Stomach (tissue), 19 donors: ENCODE measurements at places on chromosomes 5 and 9. TPM values are rescaled to one million over a fixed set of nuclear protein-coding genes. Genes with fewer than 3 reads are reported as not detected.

The NR6A1 gene
- 3.1 TPM for total RNA-seq

The NUTM2G gene
- total RNA-seq, result not detected

- H3K4me1 ChIP-seq, result no peaks in the 10 kb centered on the region
- H3K36me3 ChIP-seq, result no peaks in the 10 kb centered on the region
- H3K27me3 ChIP-seq, result no peaks in the 10 kb centered on the region
Measured at GRCh38 chr5:114266374-114266773, 95.5 kb upstream of the KCNN2 start.

DNA sequence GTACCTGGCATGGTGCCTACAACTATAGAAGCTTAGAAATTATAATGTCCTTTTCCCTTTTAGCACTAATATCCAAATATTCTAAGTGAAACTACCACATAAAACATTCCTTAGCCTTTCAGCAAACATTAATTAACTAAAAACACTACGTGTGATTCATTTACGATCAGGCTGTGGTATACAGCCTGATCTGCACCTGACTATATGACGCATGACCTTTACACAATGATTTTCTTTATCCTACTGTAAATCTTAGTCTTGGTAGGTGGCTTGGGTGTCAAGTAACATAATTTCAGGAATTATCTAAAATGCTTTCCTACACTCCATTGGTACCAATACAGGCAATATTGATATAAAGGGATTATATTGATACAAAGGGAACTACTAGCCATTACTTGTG lies 686.7 kb downstream of the DTWD2 start:
- H3K4me3 ChIP-seq, result no peak overlapping the region
- no peak for DNase-seq
- no peaks in the 10 kb centered on the region for H3K27me3 ChIP-seq
- H3K27ac ChIP-seq, result no peak overlapping the region

DNA sequence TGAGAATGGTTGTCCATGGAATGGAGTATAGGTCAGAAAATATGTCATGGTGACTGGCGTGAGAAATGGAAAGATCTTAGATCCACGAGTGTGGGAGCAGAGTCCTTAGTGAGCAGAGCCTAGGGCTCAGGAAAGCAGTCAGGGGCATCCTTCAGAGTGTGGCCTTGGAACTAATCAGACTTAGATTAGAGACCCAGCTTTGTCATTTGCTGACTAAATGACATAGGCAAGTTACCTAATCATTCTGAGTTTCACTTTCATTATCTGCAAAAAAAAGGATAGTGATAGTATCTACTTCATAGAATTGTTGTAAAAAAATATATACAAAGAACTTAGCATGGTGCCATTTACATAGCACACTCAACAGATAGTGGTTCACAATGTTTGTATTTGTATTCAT lies 24.3 kb upstream of the SLIT3 start:
- H3K4me3 ChIP-seq, result no peak overlapping the region
- DNase-seq, result no peak
- H3K27ac ChIP-seq, result no peak overlapping the region
- H3K36me3 ChIP-seq, result no peaks in the 10 kb centered on the region
- H3K27me3 ChIP-seq, result no peaks in the 10 kb centered on the region

- peak; percentile 9 for DNase-seq
- no peaks in the 10 kb centered on the region for H3K27me3 ChIP-seq
- H3K4me1 ChIP-seq, result peaks cover 4% of the 10 kb centered on the region
- H3K36me3 ChIP-seq, result no peaks in the 10 kb centered on the region
- H3K4me3 ChIP-seq, result no peak overlapping the region
Measured at GRCh38 chr5:133129289-133129688, 77.5 kb downstream of the HSPA4 start.

- no peak overlapping the region for H3K4me3 ChIP-seq
- H3K4me1 ChIP-seq, result no peaks in the 10 kb centered on the region
- DNase-seq, result no peak
- H3K27me3 ChIP-seq, result peaks cover 50% of the 10 kb centered on the region
Measured at GRCh38 chr5:2276101-2276500, 393.4 kb upstream of the IRX4 start.

The SPINK7 gene
- total RNA-seq, result not detected

The MYOZ3 gene
- total RNA-seq, result not detected

The TIMD4 gene
- total RNA-seq, result 3.7 TPM

DNA sequence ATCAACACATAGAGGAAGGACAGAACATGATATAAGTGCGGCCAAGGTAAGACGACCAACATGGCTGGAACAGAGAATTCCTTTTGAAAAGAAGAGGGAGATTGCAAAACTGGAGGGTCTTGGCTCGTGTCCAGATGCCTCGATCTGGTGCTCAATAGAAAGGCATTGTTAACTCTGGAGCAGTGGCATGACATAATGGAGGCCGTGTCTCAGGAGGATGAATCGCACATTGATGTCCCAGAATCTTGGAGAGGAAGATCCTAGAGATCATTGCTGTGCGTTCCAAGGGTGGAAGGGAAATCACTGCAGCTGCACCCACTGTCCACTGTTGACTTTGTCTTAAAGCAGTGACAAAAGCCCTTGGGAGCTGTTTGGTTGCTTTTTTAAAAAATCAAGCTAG lies 30.9 kb downstream of the GRAMD2B start:
- H3K4me1 ChIP-seq, result no peaks in the 10 kb centered on the region
- no peak overlapping the region for H3K27ac ChIP-seq
- no peak for DNase-seq
- no peaks in the 10 kb centered on the region for H3K27me3 ChIP-seq

GRCh38 chr5:95284572-95285408 lies at the start of gene MCTP1:
Gene MCTP1, minus strand, starts transcription at chr5:95285094.
- H3K4me1 ChIP-seq, result peaks cover 23% of the 10 kb centered on the region
- peak; percentile 32 for DNase-seq
- H3K4me3 ChIP-seq, result peak within 1 kb of the TSS; percentile 64
- no peak within 1 kb of the TSS for H3K27ac ChIP-seq
- peaks cover 60% of the 10 kb centered on the region for H3K27me3 ChIP-seq

GRCh38 chr9:94928691-94929368 lies 202.3 kb downstream of the AOPEP start:
- H3K27me3 ChIP-seq, result no peaks in the 10 kb centered on the region
- no peak for DNase-seq
- H3K4me3 ChIP-seq, result no peak overlapping the region
- H3K27ac ChIP-seq, result no peak overlapping the region

DNA sequence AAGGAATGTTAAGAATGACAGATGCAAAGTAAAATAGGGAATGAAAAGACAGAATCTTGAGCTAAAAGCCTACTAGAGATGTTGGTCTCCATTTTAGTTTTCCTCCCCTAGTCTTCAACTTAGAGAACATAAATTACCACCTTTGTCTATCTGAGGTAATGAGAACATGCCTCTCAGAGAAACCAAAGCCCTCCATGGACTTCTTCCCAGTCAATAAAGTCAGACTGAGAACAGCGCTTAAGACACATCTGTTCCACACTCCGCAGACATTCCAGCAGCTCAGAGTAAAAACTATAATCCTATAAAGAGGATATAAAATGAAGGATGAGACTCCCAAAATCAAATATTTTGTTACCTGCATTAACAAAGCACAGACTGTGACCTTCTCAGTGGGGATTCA lies 79.2 kb downstream of the DPYSL3 start:
- no peaks in the 10 kb centered on the region for H3K27me3 ChIP-seq
- H3K36me3 ChIP-seq, result no peaks in the 10 kb centered on the region
- DNase-seq, result no peak
- no peak overlapping the region for H3K27ac ChIP-seq
- H3K4me3 ChIP-seq, result no peak overlapping the region
- H3K4me1 ChIP-seq, result peaks cover 48% of the 10 kb centered on the region

The GLRA1 gene
- not detected for total RNA-seq

DNA sequence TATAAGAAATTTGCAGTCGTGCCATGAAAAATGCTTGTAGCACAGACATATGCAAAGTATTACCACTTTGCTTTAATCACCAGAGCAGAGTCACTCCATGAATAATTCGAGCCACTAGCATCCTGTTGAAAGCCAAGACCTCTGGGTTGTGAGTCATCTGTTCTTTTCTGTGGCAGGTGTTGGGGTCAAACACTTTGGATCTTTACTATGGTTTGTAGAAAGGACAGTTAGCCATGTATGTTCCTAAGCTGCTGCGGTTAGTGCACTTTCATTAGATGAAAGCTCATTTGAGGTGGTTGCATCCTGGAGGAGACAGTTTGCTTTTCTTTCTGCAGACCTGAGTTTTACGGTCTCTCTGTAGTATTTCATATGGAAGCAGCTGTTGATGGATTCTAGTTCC lies 223.7 kb downstream of the DMRT2 start:
- no peak for DNase-seq
- H3K27ac ChIP-seq, result no peak overlapping the region

DNA sequence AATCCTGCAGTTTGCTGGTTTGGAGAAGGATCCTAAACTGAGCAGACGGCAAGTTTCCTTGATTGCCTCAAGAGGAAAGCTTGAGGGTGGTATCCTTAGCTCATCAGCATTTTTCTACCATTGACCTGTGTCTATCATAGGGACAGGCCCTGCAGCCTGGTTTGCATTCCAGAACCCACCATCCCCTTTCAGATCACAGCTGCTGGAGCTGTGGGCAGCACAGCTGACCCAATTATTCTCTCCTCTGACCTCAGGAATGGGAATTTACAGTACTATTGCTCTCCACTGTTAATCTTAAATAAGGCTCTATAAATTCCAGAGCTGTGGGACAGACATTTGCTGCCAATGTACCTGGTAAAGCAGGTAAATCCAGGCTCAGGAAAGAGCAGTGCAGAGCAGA lies 163.0 kb downstream of the SPOCK1 start:
- H3K4me3 ChIP-seq, result no peak overlapping the region
- H3K27me3 ChIP-seq, result no peaks in the 10 kb centered on the region
- H3K4me1 ChIP-seq, result no peaks in the 10 kb centered on the region
- no peak for DNase-seq

DNA sequence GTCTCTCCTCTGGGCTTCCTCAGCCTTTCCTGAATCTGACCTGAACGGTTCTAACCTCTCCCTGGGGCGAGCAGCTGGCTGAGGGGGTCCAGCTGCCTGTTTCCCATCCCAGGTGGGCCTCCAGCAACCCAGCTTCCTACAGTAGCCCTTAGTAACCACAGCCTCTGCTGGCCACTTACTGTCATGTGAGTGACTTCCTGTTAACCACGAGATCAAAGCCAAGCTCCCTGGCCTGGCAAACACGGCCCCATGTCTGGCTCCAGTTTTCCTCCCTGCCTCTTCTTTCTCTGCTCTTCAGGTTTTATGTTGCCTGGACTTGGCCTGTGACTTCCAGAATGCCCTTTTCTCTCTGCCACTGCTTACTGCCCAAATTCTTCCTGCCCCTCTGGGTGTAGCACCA lies 47.2 kb upstream of the DAB2IP start:
- no peak overlapping the region for H3K4me3 ChIP-seq
- no peak overlapping the region for H3K27ac ChIP-seq
- peaks cover 9% of the 10 kb centered on the region for H3K27me3 ChIP-seq
- no peaks in the 10 kb centered on the region for H3K36me3 ChIP-seq
- DNase-seq, result peak; percentile 60

The PCAT7 gene
- total RNA-seq, result 1.8 TPM

DNA sequence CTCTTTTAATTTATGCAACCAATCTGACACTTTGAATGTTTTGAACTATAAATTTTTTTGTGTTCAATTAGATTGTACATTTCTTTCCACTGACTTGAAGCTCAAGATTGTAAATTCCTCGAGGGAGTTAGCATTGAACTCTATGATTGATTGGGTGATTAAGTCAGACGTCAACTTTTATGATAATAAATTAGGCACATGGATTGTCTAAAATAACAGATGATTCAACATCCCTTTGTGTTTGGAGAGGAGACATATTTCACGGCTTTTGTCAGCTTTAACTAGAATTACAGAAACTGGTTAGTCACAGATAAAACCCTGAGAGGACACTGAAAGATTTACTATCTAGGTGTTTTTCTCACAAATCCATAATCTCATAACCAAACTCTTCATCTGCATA lies 32.7 kb upstream of the TXNDC8 start:
- no peaks in the 10 kb centered on the region for H3K36me3 ChIP-seq
- DNase-seq, result no peak
- H3K27me3 ChIP-seq, result no peaks in the 10 kb centered on the region
- no peak overlapping the region for H3K27ac ChIP-seq
- no peak overlapping the region for H3K4me3 ChIP-seq
- no peaks in the 10 kb centered on the region for H3K4me1 ChIP-seq

The MRPS30 gene
- total RNA-seq, result 91.5 TPM

DNA sequence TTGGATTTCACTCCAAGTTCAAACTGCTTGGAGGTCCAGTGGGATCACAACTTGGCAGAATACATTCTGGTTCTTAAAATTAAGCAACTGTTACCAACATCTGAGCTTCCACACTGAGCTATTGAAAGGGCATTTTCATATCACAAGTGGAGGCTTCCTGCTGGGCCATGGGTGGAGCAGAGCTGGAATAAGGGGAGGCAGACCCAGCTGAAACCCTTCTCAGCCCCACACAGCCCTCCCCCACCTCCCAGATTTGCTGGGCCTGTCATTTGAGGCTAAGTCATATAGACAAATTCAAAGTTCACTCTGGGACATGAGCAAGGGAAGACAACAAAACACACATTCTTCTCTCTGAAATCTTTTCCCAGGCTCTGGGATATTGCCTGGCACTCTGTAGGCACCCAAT lies 79.9 kb downstream of the ACTL7B start:
- peak; percentile 60 for DNase-seq
- no peaks in the 10 kb centered on the region for H3K4me1 ChIP-seq
- no peaks in the 10 kb centered on the region for H3K36me3 ChIP-seq
- H3K4me3 ChIP-seq, result no peak overlapping the region
- H3K27me3 ChIP-seq, result peaks cover 23% of the 10 kb centered on the region

DNA sequence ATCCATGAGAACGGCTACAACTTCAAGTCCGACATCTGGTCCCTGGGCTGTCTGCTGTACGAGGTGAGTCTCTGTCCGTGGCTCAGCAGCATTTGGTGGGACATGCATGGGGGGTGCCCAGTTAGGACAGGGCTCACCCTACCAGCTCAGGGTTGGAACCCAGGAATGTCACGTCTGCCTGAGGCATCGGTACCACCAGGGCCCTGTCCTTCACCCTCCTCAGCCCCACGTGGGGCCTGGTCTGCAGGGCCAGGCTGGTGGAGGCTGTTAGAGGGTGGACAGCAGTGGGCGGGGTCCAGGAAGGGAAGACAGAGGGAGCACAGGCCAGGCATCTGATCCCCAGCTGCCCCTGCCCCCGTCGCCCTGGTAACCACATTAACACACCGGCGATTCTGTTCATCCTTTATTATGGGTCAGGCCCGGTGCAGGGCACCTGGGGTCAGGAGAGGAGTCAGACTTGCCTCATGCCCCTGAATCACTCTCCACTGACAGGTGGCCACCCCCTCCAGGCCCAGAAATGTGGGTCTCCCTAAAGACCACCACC lies 75.6 kb downstream of the PSMB7 start:
- no peaks in the 10 kb centered on the region for H3K4me1 ChIP-seq
- DNase-seq, result no peak
- H3K27ac ChIP-seq, result no peak overlapping the region

The PCDHB15 gene
- total RNA-seq, result 0.58 TPM

The SCGB3A2 gene
- total RNA-seq, result not detected
